Activated CD4-positive, CD25-positive, alpha-beta regulatory T cell treated with anti-CD3 and anti-CD28 coated beads, Interleukin-2, amount 50 U/mL, for 24 hours (primary cell): ENCODE measurements at places on chromosomes 5 and 9.

DNA sequence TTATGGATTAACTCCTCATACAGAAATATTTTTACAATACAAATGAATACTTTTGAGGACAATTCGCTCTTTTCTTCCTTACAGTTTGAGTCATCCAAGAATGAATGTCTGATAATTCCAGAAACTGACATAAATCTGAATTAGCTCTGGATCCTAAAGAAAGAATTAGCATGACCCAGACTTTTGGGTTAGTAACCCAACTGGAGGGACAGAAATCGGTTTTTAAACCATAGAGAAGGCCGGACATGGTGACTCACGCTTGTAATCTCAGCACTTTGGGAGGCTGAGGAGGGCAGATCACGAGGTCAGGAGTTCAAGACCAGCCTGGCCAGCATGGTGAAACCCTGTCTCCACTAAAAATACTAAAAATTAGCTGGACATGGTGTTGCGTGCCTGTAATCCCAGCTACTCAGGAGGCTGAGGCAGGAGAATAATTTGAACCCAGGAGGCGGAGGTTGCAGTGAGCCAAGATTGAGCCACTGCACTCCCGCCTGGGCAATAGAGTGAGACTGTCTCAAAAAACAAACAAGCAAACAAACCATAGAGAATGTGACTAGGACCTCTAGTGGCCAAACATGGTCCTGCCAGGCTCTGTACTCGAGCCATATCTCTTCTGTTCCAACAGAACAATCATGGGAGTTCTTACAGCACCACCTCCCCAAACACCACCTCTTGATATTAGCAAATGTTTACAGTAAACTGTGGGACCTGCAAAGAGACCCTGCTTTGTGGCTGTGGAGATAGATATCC, 44.8 kb downstream of the LURAP1L start:
- ATAC-seq: no peak

GRCh38 chr9:88403340-88403739, 15.1 kb downstream of the SPIN1 start:
- ATAC-seq: no peak

DNA sequence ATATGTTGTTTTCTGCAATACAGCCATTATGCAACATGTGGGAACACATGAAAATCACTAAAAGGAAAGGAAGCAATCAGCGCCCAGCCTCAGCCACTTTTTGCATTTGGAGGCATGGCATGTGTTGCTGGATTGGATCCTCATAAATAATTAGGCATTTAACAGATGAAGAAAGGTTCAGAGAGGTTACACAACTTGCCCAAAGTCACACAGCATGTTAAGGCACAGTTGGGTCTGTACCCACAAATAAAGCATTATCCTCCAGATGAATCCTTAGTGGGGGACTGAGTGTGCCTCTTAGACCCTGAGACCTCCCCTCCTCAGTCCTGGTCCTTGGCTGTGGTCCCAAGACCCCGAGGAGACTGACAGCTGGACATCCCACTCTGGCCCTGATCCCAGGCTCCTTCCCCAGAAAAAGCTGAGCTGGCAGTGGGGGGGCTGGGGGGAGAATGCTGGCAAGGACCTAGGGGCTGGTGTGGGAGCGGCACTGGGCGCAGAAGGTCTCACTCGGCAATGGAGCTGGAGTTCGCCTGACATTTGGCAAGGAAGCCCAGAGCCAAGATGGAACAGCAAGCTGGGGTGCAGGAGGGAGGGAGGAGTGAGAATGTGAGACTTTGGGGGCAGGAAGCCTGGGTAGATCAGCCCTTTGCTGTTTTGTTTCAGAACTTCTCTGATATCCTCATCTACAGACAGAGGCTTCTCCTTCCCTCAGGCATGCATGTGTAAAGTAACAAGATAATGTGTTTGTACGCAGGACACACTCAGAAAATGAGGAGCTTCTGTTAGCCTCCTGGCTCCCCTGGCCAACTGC, 6.9 kb upstream of the AKNA start:
- no peak for ATAC-seq

- no peak for ATAC-seq
These were observed 145.7 kb upstream of the COL5A1 start for GRCh38 chr9:134495881-134496412.

DNA sequence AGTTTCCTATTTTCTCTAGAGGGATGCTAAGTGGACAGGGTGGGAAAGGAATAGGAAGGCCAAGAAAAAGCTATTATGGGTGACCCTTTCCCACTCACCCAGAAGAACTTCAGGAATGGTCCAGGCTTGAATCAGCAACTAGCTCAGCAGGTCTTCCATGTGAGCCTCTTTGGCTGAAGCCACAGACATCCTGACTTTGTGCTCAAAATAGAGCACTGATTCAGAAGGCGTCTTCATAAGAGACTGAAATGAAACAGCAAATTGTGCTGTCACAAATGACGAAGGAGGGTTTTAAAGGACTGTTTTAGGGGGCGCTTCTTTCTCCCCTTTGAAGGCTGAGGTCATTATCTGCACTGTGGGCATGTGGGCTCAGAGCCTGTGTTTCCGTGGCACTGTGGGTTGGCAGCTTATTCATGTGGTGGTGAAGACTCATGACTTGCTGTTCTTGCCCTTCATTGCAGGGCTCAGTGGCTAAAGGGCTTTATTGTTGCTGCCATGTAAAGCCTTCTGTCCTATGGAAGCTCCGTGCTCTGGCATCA, 65.8 kb upstream of the NFIL3 start:
- ATAC-seq: peak; percentile 20

GRCh38 chr9:117218951-117219350, 195.9 kb downstream of the ASTN2 start:
- ATAC-seq: no peak

- ATAC-seq: no peak
These were observed 17.2 kb upstream of the TCF7 start for GRCh38 chr5:134097211-134097749.

DNA sequence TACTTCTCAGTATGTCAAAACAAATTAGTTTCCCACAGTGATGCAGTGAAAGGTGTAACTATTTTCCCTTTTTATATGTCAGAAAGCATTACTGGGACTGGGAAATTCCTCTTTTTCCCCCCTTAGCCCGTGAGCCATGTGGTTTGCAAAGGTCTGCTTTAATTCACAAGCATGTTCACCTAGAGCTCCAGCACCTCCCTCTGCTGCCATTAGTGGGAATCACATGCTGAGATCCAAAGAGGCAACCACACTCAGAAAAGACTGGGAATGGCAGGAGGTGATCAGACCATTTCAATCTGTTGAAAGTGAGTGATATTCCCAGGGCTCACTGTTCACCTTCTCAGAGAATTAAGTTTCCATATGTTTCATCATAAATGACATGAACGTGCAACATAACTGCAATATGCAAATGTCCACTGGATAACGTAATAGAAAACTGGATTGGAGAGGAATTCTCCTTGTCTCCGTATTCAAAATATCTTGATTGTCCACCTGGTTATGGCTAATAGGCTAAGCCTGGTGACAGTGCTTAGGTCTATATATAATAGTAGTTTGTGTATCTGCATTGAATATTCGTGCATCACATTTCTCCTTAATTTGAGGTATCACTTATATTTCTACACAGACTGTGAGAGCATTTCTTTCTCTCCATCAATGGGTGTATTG, 703.5 kb upstream of the WWC1 start:
- ATAC-seq: no peak

DNA sequence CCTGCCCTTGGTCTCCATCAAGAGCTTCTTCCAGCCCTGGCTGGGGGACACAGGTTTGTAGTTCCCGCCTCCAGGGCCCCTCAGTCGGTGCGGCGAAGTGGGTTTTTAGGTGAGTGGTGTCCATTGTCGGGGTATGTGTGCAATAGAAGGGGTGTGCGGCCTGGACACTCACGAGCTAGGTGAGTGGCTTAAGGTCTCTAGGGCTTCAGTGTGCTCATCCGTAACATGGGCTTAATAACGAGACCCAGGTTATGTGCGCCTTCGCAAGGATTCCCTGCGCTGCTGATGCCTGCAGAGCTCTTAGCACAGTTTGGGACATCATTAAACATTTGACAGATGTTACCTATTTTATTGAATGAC, 656 bp downstream of the CEP78 start:
- ATAC-seq: no peak

DNA sequence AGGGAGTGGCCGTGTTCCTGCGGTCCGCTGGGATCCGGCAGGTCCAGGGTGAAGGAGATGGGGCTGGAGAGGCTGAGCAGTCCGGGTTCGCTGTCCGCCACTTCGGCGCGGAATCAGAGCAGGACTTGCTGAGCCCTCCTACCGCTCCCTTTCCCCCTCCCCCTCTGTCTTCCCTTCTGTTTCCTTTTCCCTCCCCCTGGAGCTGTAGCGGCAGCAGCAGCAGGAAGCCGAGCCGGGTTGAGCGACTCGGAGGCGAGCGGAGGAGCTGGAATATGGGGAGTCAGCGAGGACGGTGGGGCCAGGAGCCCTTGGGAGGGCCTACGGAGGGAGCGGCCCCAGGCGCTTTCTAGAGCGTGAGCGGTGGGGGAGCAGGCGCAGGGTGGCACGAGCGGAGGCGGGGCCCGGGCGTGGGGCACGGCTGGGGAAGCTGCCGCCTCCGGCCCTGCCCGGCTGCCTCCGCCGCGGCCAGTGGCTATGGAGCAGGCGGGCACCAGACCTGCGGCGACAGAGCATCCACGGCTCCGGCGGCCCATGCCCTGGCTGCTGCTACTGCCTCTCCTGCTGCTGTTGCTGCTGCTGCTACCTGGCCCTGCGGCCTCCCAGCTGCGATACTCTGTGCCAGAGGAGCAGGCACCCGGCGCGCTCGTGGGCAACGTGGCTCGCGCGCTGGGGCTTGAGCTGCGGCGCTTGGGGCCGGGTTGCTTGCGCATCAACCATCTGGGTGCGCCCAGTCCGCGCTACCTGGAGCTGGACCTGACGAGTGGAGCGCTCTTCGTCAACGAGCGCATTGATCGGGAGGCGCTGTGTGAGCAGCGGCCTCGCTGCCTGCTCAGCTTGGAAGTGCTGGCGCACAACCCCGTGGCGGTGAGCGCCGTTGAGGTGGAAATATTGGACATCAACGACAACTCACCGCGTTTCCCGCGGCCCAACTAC, at the start of gene PCDHAC2:
TSS of gene PCDHAC2 (plus strand) at position 184 of the 933 bp plus-strand sequence. CDS start at position 475, 291 bp downstream.
- no peak for ATAC-seq

GRCh38 chr5:84480873-84481637, 96.4 kb upstream of the EDIL3 start:
- ATAC-seq: no peak

- ATAC-seq: no peak
These were observed 133.9 kb downstream of the PAM start for GRCh38 chr5:102889033-102889432.

- ATAC-seq: no peak
These were observed 56.6 kb downstream of the CHSY3 start for GRCh38 chr5:129960831-129961230.
